Activated naive CD8-positive, alpha-beta T cell treated with anti-CD3 and anti-CD28 coated beads for 36 hours (primary cell): ENCODE measurements at places on chromosomes 11 and 22. TPM values are rescaled to one million over a fixed set of nuclear protein-coding genes. Genes with fewer than 3 reads are reported as not detected.

Gene MDK
- total RNA-seq, result 3.4 TPM

Gene GRIK4
- 0.40 TPM for total RNA-seq

GRCh38 chr22:20455709-20456063, 18.1 kb upstream of the SCARF2 start:
- peaks cover 2% of the 10 kb centered on the region for H3K36me3 ChIP-seq
- no peak overlapping the region for H3K27ac ChIP-seq
- DNase-seq, result no peak
- H3K4me1 ChIP-seq, result peaks cover 19% of the 10 kb centered on the region

DNA sequence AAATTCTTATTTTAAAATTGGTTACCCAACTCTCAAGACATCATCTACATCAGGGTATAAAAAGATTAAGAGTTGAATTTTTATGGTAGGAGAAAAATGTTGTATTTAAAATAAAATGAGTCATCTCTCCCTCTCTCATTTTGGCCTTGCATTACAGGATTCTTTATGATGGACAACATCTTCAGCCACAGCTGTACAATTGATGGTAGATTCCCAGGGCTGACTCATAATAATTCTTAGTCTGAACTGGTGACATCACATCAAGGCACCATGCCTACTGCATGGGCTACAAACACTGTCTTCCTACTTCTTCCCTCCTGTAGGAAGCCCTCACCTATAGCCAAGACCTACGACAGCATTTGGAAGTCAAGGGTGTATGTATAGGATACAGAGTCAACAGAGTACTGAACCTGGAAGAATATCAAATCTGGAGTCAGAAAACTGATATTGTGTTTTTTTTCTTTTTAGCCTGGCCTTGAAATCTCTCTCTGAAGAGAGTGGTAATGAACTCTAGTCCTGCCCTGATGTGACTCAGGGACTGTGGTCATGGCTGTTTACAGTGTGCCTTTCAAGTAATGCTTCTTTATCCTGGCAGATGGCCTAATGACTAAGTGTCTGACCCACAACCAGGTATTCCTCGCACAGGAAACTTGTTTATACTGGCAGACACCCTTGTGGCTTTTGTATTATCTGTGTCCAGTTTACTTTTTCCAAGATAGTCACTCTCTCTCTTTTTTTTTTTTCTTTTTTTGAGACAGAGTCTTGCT, 32.5 kb downstream of the MRGPRX2 start:
- no peaks in the 10 kb centered on the region for H3K4me1 ChIP-seq
- H3K27ac ChIP-seq, result no peak overlapping the region
- no peaks in the 10 kb centered on the region for H3K36me3 ChIP-seq

GRCh38 chr11:6576471-6577373, 26.7 kb downstream of the RRP8 start:
- H3K27ac ChIP-seq, result no peak overlapping the region
- peaks cover 13% of the 10 kb centered on the region for H3K36me3 ChIP-seq
- no peak overlapping the region for H3K4me3 ChIP-seq

DNA sequence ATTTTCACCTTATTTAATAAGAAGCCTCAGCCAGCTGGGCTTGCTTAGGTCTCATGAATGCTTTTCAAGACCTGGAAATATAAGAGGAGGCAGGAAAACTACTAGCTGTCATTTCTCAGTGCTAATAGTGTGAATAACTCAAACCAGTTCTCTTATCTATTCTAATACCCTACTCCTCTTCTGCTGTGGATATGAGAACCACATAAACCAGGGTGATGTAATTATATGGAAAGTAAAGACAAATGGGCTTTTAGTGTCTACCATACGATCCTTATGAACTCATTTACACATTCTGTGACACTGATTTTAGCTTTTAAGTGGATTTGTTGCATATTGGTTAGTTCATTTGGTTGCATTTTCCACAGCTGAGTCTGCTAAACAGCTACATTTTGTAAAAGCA, 8.6 kb downstream of the PDGFD start:
- H3K36me3 ChIP-seq, result no peaks in the 10 kb centered on the region
- H3K27me3 ChIP-seq, result peaks cover 4% of the 10 kb centered on the region
- H3K4me3 ChIP-seq, result no peak overlapping the region
- no peak for DNase-seq
- no peak overlapping the region for H3K27ac ChIP-seq

GRCh38 chr11:720017-720641, 14.1 kb downstream of the EPS8L2 start:
- H3K4me3 ChIP-seq, result no peak overlapping the region
- H3K27ac ChIP-seq, result no peak overlapping the region
- H3K4me1 ChIP-seq, result peaks cover 11% of the 10 kb centered on the region
- H3K36me3 ChIP-seq, result no peaks in the 10 kb centered on the region
- peaks cover 29% of the 10 kb centered on the region for H3K27me3 ChIP-seq

GRCh38 chr11:3230636-3231549, 1.3 kb downstream of the MRGPRE start:
- no peaks in the 10 kb centered on the region for H3K4me1 ChIP-seq
- no peak overlapping the region for H3K4me3 ChIP-seq
- no peak overlapping the region for H3K27ac ChIP-seq

DNA sequence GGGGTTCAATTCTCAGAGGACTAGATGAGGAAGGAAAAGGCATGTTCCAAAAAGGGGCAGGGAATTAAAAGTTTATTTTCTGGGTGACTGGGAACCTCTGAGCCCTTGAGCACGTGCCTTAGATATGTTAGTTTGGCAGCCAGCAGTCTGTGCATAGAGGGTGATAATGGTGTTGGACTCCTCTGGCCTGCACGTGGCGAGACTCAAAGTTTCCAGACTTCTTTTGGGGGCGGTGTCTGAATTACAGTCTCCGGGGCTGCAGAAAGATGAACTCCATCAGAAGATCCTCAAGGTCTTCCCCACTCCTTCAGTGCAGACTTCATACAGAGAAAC, 861 bp upstream of the ZNRF3 start:
- H3K4me3 ChIP-seq, result peak overlapping the region; percentile 76
- H3K4me1 ChIP-seq, result peaks cover 19% of the 10 kb centered on the region
